ENCODE measurements at places on chromosomes 11 and 22.

GRCh38 chr11:87306262-87306851 is 268.6 kb downstream of the TMEM135 start:
- DNase-seq = no peak

DNA sequence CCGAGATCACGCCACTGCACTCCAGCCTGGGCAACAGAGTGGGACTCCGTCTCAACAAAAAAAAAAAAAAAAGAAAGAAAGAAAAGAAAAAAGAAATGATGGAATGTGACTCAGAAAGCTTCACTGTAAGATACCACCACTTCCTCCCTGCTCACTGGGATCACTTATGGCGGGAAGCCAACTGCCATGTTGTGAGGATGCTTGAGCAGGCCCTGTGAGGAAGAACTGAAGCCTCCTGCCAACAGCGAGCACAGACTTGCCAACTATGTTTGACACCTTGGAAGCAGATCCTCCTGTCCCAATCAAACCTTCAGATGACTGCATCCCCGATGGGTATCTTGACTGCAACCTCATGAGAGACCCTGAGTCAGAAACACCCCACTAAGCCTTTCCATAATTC is 8.3 kb downstream of the SEC14L6 start:
- no peak for DNase-seq

- DNase-seq = no peak
Observed at GRCh38 chr11:107722662-107723061, 10.8 kb upstream of the SLN start.

DNA sequence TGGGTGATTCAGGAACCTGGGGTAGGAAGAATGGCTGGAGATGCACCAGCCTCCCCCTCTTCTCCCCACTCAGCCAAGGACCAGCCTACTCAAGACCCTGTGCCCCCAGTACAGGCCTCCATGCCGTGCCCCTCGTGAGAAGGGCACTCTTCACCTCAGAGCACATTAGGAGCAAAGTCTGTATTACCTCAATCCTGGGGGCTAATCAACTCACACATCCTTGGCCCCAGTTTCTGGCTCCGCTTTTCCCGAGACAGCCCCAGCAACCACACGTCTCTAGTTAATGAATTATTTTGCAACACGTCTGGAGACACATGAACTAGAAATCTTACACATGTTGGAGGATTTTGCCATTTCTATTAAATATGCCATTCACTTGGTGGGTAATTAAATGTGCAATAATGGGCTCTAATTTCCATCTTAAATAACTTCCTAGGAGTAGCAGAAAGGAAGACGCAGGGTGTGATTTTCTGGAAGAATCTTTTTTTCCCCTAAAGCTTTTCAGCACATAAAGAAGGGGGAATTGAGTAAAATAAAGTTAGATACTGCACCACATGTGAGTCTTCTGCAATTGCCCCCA is 63.0 kb downstream of the TMPRSS5 start:
- DNase-seq = no peak

DNA sequence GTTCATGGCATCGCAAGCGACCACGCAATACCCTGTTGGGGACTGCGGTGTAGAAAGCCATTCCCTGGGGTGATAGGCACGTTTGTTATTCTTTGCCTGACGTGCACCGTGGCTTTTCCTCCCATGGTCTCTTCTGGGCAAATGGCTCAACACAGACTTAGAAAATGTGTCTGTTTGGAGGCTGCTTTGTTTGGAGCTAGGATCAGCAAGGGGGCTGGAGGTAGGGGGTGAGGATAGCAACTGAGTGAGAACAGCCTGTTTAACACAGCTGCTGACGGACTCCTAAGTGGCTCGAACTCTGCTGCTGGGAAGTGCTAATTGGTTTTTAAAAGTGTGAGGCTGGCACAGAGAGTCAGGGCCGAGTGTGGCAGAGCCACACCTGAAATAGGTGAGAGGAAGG is 16.1 kb upstream of the CHRM4 start:
- DNase-seq = no peak

DNA sequence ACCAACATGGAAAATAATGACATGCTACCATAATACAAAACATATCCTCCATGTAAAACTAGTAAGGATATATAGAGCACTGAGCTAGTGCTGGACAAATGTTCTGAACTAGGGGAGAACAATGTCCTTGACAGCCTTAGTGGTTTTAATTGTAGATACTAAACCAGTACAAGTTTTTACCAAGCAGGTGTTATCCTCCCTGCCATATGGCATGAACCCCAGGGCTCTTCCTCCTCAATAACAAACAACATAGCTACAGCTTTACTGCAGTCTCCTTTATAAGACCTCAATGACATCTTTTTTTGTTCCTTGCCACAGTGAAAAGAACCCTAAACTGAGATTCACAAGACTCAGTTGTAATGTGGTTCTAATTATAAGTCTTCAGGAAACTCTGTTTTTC is 70.2 kb upstream of the GDPD4 start:
- no peak for DNase-seq

- no peak for DNase-seq
Observed at GRCh38 chr11:35494957-35495490, 30.4 kb downstream of the PAMR1 start.

GRCh38 chr11:31045335-31045734 is 324.2 kb downstream of the DCDC1 start:
- no peak for DNase-seq

DNA sequence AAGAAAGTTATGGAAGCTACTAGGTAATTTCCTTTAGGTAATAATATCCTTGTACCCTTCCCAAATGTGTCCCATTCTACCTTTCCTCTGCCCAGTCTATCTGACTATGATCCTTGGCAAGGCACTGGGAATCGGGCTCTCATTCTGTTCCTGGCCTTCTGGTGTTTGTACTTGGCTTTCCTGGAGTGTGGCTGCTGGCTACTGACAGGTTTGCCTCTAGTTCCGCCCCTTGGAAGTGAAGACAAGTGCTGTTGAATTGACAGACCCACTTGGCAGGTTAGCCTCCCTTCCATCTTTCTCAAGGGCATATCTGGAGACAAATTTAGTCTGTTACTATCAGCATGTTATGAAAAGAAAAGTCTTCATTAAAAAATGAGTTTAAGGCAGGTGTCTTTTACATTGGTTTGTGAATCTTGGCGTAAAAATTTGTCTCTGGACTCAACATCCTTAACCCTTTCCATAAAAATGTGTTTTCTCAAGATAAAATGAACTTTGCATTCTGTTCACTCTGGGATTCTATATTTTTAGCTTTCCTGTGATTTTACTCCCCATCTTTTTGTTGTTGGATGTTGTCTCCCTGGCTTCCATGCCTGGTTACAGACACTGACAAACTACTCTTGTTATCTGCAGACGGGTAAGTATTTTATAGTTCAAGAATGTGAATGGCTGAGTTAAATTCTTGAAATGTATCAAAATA is 287.4 kb upstream of the PDGFD start:
- DNase-seq = no peak

GRCh38 chr22:31629741-31630184 is 32.3 kb downstream of the PISD start:
- no peak for DNase-seq

DNA sequence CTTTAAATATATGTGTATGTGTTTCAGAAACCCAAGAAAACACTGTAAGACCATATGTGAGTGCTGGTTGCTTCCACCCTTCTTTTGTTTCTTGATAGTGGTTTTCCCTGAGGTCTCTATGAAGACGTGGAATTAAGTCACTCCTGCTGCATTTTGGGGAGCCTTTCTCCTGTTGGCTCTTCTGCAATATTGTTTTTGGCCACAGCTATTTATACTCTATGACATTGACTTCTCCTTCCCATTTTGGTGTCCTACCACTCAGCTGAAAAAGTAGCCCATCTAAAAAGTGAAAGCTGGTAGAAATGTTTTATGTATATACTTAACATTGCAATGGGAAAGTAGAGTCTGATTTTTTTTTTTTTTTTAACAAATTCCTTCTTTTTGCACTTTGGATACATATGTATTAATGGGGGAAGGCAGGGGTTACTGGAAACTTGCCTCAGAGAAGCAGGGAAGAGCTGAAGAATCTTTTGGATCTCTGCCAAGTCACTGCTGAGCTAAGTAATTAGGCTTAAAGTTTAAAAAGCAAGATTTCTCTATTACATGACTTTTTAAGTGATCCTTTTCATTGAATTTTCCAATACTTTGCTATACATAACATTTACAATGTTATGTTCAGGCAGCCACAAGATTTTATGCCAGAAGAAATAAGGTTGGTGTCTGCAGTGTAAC is 1.8 kb downstream of the TTC17 start:
- no peak for DNase-seq

DNA sequence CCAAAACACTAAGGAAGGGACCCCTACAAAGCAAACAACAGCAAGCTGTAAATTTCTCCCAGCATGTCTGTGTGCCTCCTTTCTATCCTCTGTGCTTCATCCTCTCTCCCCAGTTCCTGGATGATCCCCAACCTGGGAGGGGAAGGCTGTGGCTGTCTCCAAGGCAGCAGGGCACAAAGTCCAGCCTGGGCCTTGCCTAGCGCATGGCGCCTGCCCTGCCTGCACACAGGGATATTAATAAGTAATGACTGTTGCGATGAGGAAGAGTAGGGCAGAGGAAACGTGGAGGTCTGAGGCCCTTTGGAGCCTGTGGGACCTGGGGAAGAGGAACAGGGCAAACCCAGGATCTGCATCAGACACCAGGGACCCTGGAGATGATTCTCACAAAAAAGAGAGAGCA is 2.0 kb downstream of the USH1C start:
- DNase-seq = no peak

DNA sequence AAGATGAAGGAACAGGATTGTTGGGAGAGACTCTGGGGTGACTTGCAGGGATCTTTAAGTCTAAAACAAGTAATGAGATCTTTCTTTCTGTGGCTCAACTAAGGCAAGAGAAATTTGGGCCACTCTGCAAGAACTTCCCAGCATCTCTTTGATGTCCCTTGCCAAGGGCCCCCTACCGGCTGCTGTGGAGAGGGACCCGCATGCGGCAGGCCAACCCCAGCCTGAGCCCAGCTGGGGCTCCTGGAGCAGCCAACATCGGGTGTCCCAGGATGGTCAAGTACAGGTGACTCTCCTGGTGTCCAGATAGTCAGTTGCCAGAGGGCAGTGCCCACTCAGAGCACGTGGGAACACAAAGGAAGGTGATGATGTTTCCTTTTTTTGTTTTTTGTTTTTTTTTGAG is 363.2 kb downstream of the TBC1D22A start:
- no peak for DNase-seq

- DNase-seq = no peak
Observed at GRCh38 chr11:64755681-64756361, 4.0 kb downstream of the PYGM start.

GRCh38 chr11:34685864-34686263 is 65.0 kb downstream of the EHF start:
- no peak for DNase-seq

GRCh38 chr11:9953994-9954626 is 290.2 kb downstream of the SWAP70 start:
- no peak for DNase-seq

GRCh38 chr11:19597876-19598275 is 114.8 kb upstream of the NAV2 start:
- no peak for DNase-seq

DNA sequence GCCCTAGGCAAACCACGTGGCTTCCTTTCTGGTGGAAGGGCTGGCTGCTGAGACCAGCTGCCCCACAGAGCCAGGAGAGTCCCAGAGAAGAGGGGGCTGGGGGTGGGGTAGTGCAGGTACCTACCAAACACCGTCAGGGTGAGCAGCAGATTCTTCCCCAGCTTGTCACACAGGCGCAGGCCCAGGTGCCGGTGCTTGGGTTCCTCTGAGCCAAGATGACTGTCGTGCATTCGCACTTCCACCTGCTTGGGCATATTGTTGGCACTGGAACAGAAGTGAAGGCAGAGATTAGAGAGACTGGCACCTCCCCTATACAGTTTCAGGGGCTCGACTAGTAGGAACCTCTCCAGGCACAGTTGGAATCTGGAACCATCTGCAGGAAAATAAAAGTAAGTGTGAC is 102.1 kb downstream of the SLC1A2 start:
- no peak for DNase-seq

DNA sequence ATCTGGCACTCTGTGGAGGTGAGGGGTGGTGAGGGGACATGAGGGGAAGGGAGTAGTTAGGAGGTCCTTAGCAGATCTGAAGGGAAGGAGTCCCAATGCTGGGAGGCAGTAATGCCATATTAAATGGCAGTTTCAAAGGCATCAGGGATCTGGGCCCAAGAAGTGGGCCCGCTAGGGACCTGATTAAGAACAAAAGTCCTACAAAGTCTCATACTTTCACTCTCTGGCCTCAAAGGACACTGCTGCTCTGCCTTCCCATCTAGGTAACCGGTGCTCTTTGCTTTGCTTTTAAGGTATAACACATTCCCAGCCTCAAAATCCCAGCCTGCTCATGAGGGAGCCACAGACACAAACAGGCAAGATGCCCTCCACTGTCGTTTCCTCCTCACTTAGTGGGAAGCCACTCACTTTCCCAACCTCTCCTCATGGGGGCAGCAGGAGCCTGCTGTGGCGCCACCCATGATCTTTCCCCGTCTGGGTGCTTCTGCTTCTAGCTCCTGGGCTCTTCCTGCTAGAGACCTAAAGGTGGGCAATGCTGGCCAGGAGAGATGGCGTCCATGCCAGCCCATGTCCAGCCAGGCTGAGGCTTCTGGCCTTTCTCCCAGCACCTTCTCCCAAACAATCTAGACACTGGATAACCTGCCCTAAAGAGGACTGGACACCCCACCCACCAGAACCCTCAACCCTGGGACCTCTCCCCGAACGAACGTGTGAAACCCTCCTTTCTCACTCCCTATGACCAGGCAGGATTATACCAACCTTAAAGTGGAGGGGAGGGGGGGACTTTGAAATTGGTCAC is 68.3 kb downstream of the PLEKHA7 start:
- peak; percentile 44 for DNase-seq

GRCh38 chr11:12906501-12906900 is 102.6 kb upstream of the RASSF10 start:
- no peak for DNase-seq

- DNase-seq = no peak
Observed at GRCh38 chr22:45512363-45512762, 9.7 kb downstream of the FBLN1 start.

DNA sequence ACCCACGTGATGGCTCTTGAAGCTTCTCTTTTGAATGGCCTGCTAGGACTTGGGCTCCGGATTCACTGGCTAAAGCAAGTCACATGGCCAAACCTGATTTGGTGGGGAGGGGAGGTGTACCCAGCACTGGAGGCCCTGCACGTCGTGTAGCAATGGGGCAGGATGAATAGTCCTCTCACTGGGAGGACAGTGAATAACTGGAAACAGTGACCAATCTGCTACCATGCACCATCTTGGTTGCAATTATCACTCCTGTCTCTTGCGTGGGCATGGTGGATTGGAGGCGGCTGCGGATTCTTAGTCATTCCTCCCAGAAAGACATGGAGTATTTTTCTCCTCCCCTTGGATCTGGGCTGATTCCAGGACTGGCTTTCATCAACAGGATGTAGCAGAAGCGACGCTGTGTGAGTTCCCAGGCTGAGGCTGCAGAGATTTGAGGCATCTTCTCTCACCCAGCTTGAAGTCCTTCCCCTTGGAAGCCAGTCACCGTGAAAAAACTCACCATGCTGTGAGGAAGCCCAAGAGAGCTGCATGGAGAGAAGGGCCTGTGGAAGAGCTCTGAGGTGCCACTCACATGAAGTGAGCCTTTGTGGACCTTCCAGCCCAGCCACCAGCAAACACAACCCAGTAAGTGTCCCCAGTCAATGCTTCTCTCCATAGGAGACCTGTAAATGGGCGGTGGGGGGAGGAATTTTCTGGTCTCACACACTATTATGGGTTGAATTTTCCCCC is 70.4 kb downstream of the IGLL1 start:
- DNase-seq = no peak

All from CD4-positive, alpha-beta T cell (primary cell).